ENCODE measurements at places on chromosomes 5 and 9.
A peak's percentile ranks its signal among the peaks of the same experiment; 100 is the strongest.

GRCh38 chr5:89816038-89816437, 593.5 kb downstream of the CETN3 start:
- no peak for DNase-seq

DNA sequence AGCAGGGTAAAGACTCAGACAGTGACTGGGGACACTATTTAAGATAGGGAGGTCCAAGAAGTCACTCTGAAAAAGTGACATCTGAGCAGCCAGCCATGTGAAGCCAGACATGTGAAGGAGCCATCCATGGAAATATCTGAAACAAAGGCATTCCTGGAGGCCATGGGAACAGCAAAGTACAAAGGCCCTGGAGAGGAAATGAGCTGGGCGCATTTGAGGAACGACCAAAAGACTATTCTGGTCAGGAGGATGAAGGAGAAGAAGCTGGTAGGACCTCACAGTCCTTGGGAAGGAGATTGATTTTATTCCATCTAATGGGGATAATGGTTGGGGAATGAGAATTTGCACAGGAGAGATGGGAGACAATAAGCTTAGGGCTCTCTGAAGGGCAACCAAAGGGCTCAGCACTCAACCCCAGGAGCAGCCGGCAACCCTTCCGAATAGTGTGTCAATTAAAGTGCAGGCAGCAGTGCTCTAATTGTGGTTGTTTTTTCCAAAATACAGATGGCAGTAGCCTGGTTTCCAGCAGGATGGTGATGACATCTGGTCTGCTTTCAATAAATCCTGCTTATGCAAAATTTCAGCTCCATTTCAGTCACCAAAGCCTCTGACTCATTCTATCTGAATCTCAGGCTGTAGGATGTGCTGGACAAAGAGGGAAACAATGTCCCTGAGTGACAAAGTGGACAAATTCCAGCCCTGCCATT, 26.7 kb downstream of the FOXI1 start:
- DNase-seq: no peak

DNA sequence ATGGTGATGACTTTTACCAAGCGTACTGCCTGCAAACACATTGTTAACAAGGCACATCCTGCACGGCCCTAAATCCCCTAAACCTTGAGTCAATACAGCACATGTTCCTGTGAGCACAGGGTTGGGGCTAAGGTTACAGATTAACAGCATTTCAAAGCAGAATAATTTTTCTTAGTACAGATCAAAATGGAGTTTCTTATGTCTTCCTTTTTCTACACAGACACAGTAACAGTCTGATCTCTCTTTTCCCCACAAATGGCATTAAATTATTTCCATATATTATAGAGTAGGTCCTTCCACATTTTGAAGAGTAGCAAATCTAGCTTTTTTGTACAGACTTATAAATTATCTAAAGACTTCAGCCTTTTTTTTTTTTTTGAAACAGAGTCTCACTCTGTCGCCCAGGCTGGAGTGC, 1.6 kb upstream of the TMEM141 start:
- no peak for DNase-seq

GRCh38 chr9:111178331-111179055, 140.2 kb upstream of the LPAR1 start:
- no peak for DNase-seq

GRCh38 chr9:35110327-35110761, 5.3 kb downstream of the ATOSB start:
- no peak for DNase-seq

DNA sequence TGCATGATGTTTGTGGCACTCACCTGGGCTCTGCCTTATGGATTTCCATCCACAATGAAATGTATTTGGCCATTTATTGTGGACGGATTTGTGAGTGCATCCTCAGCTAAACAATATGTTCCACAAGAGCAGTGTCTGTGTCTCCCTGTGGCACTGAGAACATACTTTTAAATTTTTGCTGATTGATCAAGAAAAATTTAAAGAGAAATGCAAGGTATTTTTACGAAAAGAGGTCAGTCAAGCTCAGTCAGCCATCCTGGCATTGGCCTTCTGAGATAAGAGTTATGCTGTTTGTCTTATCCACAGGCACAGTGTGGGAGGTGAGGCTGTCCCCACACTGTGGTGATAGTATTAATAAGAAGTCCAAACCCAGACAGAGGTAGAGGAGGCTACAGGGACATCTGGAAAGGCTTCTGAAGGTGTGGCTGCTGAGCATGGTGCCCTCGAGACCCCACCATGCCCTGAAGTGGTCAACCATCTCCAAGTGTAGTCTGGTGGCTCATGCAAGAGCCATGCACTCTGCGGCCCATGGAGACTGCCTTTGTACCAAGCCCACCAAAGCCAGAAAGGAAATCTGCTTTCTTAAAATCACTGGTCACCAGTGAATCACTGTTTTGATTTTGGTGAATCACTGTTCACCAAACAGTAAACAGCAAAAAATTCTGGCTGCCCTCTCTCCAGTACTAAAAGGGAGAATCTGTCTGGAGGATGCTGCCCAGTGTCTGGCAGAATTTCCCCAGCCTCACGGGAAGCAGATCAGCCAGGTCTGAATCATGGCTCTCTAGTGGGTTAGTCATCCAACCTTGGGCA, 28.8 kb downstream of the SPOCK1 start:
- no peak for DNase-seq

DNA sequence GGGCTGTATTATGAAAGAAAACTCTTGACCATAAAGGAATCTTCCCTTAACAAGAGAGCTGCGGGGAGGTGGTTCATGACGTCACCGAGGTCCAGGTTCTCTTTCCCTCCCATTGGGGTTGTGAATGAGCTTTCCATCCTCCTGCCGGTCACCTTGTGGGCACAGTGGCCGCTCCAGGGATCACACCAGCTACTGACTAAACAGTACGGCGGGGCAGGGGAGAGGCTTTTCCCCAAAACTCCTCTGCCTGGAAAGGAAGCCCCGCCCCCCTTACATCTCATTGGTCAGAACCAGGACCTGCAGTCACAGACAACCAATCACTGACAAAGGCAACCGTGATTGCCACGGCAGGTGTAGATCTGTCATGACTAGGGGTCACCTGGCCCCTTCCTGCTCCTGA, 35.6 kb downstream of the ROR2 start:
- no peak for DNase-seq

DNA sequence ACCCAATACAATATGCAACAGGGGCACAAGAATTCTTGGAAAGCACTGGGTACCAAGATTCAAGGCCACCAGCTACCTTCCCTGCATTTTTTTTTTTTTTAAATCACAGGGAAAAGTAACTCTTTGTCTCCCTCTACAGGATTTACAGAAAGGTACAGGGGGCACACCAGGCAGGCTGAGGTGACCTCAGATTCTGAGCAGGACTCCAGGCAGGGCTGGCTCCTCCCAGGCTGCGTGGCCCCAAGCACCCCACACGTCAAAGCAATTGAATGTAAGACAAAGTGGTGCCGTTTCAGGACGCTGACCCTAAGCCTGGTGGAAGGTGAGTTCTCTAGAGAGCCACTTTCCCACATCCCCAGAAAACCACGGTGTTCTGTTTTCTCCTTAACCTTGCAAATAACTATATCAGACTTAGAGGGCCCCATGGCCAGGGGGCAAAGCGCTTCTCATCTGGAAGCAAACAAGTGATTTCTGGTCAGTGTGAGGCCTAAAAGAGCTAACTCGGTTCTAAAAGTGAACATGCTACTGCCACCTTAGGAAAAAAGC, 222.6 kb downstream of the ROR2 start:
- peak; percentile 68 for DNase-seq

GRCh38 chr5:165055476-165055875, 1550.1 kb downstream of the MAT2B start:
- no peak for DNase-seq

GRCh38 chr5:73497497-73498056, 665 bp upstream of the BTF3 start:
- DNase-seq: no peak

- no peak for DNase-seq
Measured at GRCh38 chr9:130197888-130198287, 25.7 kb downstream of the NCS1 start.

DNA sequence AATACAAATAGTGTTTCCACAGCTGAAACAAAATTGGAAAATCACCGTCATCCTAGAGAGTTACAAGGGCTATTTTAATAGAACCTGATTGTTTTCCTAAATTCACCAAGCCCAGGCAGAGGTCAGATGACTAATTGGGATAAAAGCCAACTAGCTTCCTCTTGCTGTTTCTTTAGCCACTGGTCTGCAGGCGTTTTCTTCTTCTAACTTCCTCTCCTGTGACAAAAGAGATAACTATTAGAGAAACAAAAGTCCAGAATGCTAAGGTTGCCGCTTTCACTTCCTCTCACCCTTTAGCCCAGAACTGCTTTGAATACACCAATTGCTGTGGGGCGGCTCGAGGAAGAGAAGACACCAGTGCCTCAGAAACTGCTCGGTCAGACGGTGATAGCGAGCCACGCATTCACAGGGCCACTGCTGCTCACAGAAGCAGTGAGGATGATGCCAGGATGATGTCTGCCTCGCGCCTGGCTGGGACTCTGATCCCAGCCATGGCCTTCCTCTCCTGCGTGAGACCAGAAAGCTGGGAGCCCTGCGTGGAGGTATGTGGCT, at the start of gene TLR4:
Gene TLR4, plus strand, starts transcription at position 380 of the 552 bp plus-strand sequence. Its CDS starts 70 bp downstream, at position 450.
- DNase-seq: peak; percentile 56

GRCh38 chr5:54703133-54703532, 185.6 kb downstream of the SNX18 start:
- no peak for DNase-seq

GRCh38 chr5:105688227-105688792, 1982.4 kb downstream of the EFNA5 start:
- DNase-seq: no peak

GRCh38 chr5:169052207-169052606, 248.7 kb downstream of the SLIT3 start:
- DNase-seq: no peak

DNA sequence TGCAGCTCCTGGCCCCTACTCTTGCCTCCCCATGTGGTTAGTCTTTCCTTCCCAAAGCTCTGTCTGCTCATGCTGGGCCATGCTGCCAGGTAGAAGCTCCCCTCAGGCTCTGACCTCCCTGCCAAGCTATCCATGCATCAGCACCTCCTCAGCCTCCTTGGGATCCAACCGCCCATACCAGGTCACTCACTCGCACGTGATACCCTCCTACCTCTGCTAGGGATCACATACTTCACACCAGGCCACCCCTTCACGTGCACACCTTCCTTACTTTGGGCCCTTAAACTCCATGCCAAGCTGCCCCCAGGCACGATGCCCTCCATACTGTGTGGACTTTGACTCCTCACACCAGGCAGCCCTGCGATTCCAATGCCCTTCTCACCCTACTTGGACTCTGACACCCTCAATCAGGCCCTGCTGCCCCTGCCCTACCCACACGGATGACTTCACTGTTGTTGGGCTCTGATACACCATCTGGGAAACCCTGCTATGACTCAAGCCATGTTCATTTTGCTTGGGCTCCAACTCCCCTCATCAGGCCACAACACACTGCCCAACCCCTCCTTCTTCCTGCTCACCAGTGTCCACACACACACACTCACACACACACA, 34.1 kb downstream of the ZNF483 start:
- no peak for DNase-seq

GRCh38 chr9:121937240-121937639, 155.9 kb downstream of the TTLL11 start:
- DNase-seq: no peak

GRCh38 chr5:114360357-114360756, 1.5 kb upstream of the KCNN2 start:
- no peak for DNase-seq

- no peak for DNase-seq
Measured at GRCh38 chr5:22319798-22320197, 533.3 kb downstream of the CDH12 start.

GRCh38 chr9:121289026-121289771, 21.2 kb downstream of the GSN start:
- DNase-seq: no peak

GRCh38 chr9:89649039-89649691, 44.4 kb downstream of the GADD45G start:
- no peak for DNase-seq

DNA sequence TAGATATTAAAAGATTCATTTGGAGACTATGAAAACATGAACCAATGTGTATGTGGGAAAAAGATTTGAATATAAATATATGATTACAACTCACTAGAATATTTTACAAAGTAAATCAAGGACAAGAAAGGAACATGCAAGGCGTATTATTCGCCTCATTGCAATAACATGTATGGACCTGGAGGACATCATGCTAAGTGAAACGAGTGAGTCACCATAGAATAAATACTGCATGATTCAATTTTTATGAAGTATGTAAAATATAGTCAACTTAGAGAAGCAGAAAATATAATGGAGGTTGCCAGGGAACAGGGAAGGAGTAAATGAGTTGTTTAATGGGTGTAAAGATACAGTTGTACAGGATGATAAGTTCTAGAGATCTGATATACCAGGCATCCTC, 4.9 kb downstream of the TXNDC8 start:
- DNase-seq: no peak

DNA sequence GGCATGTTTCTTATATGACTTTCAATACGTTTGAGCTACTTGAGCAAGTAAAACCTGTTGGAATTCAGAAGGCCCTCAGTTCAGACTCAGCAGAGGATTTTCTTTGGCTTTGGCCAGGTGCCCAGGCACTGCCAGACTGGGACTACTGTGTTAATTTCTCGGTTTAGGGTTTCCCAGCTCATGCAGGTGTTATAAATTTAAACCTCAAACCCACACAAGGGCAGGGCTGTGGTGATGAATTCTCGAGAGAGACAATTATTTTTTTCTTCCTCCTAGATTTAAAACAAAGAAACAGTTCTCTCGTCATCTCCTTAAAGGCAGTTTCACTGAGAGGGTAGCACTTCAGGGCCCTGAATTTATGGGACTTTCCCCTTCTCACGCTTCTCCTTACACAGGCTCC, 406.0 kb upstream of the PIK3R1 start:
- DNase-seq: no peak

GRCh38 chr5:108727236-108727650, 20.5 kb upstream of the FER start:
- DNase-seq: peak; percentile 12

DNA sequence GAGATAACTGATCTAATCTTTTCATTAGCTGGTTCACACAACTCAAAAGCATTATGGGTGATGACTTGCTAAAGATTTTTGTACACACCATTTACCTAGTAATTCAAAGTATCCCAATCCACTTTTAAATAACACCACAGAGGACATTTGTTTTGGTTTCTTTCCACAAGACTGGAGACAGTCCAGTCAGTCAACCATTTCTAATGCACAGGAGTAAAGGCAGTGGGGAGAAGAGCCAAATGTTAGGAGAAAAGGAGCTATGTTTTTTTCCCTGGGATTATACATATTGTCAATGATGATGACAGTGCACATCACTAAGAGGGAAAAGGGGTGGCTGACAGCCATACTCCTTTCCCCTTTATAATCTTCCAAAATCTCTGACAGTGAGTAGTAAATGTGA, 240.9 kb downstream of the GABRB2 start:
- DNase-seq: no peak

DNA sequence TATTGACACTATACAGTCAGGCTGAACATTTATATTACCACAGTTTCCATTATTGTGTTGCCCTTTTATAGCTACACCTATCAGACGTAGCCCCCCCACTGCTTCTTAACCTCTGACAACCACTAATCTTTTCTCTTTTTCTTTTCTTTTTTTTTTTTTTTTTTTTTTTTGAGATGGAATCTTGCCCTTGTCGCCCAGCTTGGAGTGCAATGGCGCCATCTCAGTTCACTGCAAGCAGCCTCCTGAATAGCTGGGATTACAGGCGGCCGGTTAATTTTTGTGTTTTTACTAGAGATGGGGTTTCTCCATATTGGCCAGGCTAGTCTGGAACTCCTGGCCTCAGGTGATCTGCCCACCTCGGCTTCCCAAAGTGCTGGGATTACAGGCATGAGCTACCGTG, 75.4 kb downstream of the UHRF2 start:
- no peak for DNase-seq

GRCh38 chr5:178524093-178524882, 65.9 kb downstream of the COL23A1 start:
- no peak for DNase-seq

GRCh38 chr5:91142386-91142785, 240.7 kb downstream of the ARRDC3 start:
- no peak for DNase-seq

Data from germinal center (tissue), 1 donor.